Activated CD4-positive, alpha-beta T cell treated with anti-CD3 and anti-CD28 coated beads, Interleukin-2, amount 10 ng/mL, durations not matched to agents 7 days and 5 days (primary cell): ENCODE measurements at places on chromosomes 11 and 22. TPM values are rescaled to one million over a fixed set of nuclear protein-coding genes. Genes with fewer than 3 reads are reported as not detected.

DNA sequence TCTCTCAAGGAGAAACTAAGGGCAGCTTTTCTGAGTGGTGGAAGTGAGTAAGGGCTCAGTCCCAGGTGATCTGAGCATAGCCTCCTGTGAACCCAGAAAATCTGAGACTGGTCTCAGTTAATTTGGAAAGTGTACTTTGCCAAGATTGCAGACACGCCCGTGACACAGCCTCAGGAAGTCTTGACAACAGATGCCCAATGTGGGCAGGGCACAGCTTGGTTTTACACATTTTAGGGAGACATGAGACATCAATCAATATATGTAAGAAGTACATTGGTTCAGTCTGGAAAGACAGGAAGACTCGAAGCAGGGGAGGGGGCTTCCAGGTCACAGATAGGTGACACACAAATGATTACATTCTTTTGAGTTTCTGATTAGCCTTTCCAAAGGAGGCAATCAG lies 13.5 kb upstream of the CRY2 start:
- no peak for DNase-seq

DNA sequence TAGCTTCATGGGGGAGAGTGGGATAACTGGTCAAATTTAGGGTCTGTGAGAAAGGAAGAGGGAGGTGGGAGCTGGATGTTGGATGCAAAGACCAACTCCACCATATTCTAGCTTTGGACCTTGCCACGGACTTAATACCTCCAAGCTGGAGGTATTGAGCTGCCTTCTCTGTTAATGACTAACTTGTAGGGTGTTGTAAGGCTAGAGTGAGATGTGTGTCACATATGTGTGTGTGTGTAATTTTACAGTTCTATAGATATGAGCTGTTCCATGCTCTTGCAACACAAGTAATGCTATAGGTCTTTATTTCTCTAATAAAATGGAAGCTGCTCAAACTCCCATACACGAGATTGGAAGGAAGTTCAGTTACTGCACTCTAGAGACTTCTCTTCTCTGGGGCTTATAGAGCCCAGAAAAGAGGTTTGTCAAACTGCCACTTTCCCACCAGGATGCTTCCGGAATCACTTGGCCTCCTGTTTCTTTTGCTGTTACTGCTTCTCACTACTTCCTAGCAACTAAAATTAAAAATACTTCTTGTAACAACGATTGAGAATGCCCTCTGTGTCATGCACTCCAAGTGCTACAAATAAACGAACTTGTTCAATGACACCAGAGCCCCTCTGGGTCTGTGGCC lies 16.0 kb upstream of the FJX1 start:
- no peak for DNase-seq

- no peak for DNase-seq
Measured at GRCh38 chr11:48034926-48035871, 54.8 kb downstream of the PTPRJ start.

GRCh38 chr11:11975201-11976092 lies 33.0 kb downstream of the DKK3 start:
- DNase-seq, result no peak

FOLH1 gene
- not detected for total RNA-seq

- DNase-seq, result no peak
Measured at GRCh38 chr11:2741377-2742131, 41.8 kb upstream of the KCNQ1OT1 start.

DNA sequence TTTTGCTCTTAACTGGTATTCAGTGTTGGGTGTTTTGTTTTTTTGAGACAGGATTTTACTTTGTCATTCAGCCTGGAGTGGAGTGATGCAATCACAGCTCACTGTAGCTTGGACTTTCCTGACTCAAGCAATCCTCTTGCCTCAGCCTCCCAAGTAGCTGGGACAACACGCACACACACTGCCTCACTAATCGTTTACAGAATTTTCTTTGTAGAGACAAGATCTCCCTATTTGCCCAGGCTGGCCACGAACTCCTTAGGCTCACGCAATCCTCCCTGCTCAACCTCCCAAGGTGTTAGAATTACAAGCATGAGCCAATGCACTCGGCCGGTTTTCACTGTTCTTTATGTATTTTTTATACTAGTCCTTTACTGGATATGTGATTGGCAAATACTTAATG lies 51.0 kb upstream of the IGLL5 start:
- no peak for DNase-seq

GRCh38 chr22:42365942-42366695 lies 66.1 kb downstream of the NFAM1 start:
- no peak for DNase-seq

GRCh38 chr11:96143041-96143521 lies 199.9 kb downstream of the MAML2 start:
- no peak for DNase-seq

GRCh38 chr11:10868352-10868751 lies 10.5 kb upstream of the ZBED5 start:
- DNase-seq, result no peak

FOSL1 gene
- total RNA-seq, result 1.7 TPM

CRYAB gene
- total RNA-seq, result not detected

TRPC6 gene
- not detected for total RNA-seq

- no peak for DNase-seq
Measured at GRCh38 chr11:74905326-74905725, 43.6 kb downstream of the XRRA1 start.

DNA sequence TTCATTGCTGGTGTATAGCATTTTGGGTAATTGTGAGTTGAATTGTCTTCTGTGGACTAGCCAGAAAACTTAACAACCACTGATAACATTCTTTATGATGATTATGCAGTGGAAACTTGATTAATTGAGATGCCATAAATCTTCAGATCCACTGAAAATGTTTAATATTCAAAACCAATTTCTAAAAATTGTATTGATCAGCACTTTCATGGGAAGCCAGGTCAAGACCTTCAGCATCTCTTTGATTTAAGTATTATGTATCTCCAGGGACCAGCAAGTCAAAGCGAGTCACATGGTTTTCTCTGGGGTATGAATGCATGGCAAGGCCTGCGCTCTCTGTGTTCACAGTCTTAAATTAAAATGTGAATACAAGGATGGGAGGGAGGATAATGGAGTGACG lies 596.9 kb downstream of the OPCML start:
- no peak for DNase-seq

OOSP3 gene
- total RNA-seq, result not detected

DNA sequence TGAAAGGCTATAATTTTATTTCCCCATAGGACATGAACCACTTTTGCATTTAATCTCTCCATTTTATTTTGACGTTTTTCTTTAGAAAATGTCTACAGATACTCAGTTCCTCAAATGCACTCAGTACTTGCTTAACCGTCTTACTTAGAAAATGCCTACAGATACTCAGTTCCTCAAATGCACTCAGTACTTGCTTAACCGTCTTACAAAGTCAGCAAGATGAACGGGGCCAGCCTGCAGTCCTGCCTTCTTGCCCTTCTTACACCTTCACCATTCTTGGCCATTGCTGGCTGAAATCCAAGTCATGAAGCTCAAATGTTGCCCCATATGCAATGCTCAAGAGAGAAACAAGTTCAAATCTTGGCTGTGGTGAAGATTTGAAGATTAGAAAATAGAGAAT lies 34.1 kb downstream of the CSNK2A3 start:
- no peak for DNase-seq

C11orf97 gene
- not detected for total RNA-seq

MPZL2 gene
- total RNA-seq, result 5.5 TPM

GRCh38 chr11:8013833-8014232 lies 26.7 kb downstream of the EIF3F start:
- no peak for DNase-seq

DNA sequence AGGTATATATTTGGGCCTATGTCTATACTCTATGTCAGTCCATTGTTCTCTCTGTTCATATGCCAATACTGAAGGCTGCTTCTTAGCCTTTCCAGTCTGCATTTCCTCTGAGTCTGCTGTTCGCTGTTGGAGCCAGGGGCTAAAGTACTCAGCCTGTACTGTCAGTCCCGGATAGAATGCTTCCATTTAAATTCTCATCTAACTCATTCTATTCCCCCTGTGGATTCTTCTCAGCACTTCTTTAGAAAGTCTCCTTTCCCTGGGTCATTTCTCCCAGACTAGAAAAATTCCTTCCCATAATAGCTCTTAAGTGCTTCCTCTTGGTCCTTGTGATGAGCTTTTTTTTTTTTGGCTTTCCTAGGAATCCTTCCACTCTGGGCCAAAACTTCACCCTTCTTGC lies 293.1 kb downstream of the KIRREL3 start:
- DNase-seq, result no peak

DNA sequence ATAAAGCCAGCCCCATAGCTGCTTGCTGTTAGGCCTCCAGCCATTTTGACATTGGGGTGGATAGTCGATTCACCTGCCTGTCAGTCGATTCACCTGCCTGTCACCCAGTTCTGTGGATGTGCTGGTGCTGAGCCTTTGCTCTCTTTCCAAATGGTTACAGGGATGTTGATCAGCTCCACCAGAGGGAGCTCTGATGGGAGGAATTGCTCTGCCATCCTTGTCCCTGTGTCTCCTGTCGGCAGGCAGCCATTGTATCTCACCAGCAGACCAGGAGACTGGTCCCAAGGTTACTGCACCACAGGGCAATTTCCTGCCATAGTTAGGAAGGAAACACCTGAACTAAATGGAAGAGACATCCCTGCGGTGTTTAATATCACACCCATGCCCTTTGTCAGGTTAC lies 6.1 kb downstream of the MPEG1 start:
- DNase-seq, result no peak

DNA sequence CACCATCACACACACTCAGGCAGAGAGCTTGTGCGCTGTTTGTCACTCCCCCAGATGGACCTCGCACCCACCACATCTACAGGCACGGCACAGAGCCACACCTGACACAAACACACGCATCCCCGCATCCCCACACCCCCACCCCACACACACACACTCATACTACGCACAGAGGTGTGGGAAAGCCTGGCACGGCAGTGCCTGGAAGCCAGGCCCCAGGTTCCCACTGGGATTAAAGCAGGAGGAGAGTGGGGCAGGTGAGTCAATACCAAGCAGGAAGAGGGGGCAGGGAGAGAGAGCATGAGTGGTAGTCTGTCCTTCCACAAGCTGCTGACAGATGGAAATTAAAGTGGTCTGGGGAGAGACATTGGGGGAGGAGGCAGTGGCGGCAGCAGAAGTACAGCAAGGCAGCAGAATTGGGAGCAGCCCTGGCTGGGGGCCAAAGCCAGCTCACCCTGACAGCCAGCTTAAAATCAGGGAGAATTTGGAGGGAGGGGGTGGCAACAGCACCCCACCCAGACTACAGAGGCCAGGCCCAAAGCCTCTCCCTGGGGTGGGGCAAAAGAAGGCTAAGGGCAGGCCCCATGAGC lies 20.7 kb downstream of the TNKS1BP1 start:
- no peak for DNase-seq

DNA sequence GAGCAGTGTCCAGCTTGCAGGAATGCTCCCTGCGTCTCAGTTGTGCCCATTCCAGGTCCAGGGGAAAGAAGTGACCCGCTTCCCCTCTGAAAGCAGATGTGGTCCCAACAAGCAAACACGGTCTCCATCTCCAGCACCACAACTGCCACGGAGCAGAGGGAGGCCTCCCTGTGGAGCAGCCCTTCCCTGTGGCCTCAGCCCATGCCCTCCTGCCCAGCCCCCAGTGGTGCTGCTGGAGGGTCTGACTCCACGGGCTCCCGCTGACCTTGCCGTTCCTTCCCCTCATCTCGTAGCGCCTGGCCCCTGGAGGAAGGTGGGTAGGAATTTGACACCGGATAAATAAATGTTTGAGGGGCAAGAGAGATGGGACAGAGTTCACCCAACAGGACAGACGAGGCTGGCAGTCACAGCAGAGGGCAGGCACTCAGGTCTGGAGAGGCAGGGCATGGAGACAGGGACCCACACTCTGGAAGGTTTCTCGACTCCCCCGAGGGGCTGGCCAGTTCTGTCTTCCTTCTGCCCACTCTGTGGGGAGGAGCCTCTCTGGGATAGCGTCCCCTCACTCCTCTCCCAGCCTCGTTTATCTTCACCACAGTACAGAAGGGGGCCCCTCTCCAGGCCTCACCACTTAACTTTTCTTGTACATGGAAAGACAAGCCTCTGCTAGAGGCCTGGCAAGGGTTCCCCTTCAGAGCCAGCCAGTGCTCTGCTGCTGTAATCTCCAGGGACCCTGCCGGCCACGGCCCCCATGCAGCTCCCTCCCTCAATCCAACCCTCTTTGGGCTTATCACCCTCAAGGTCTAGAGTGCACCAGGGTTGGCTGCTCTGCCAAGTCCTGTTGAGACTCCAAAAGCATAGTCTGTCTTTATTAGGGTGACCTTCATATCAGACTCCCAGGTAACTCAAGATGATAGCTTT lies 7.5 kb upstream of the ST3GAL4 start:
- DNase-seq, result no peak

- no peak for DNase-seq
Measured at GRCh38 chr11:80186692-80187091, 745.9 kb upstream of the TENM4 start.

DGCR2 gene
- total RNA-seq, result 38.7 TPM

GRCh38 chr11:70155386-70155785 lies 47.7 kb upstream of the FADD start:
- DNase-seq, result no peak

- no peak for DNase-seq
Measured at GRCh38 chr11:76579056-76579751, 91.3 kb downstream of the LRRC32 start.

DNA sequence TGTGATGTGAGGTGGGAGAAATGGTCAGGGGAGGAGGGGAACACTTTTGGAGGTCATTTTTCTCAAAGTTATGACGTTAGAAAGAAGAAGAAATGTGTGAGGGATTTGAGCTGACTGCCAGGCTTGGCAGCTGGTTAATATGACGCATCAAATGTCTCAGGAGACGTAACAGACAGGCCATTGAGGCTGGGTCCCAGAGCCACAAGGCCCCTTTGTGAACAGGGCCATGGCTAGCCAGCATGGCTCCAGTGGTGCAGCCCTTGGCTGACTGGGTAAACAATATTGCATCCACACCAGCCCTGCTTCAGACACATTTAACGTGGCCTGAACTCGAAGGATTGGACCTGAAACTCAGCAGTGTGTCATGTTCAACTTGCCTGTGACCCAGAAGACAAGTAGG lies 34.3 kb downstream of the AMOTL1 start:
- no peak for DNase-seq

PNPLA5 gene
- not detected for total RNA-seq

- DNase-seq, result no peak
Measured at GRCh38 chr22:25174888-25175411, 24.7 kb upstream of the CRYBB3 start.

CREB3L1 gene
- total RNA-seq, result not detected

DNA sequence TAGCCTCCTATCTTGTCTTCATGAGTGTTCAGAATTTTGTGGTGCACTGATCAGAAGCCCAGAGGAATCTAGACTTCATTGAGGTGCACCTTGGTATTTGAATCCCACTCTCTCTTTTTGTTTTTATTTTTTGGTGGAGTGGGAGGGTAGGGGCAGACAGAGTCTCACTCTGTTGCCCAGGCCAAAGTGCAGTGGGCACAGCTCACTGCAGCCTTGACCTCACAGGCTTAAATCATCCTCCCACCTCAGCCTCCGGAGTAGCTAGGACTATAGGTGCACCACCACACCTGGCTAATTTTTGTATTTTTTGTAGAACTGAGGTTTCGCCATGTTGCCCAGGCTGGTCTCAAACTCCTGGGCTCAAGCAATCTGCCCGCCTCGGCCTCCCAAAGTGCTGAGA lies 10.9 kb upstream of the ALG8 start:
- DNase-seq, result no peak
